ENCODE measurements at places on chromosomes 3 and 15. TPM values are rescaled to one million over a fixed set of nuclear protein-coding genes. Genes with fewer than 3 reads are reported as not detected.

The CAPN7 gene
- total RNA-seq, result 29.5 TPM

The GPR156 gene
- 3.0 TPM for total RNA-seq

The MORC1 gene
- not detected for total RNA-seq

- H3K4me1 ChIP-seq, result peaks cover 54% of the 10 kb centered on the region
- no peak overlapping the region for H3K4me3 ChIP-seq
- no peaks in the 10 kb centered on the region for H3K36me3 ChIP-seq
- H3K27ac ChIP-seq, result no peak overlapping the region
- DNase-seq, result no peak
These were observed 16.3 kb downstream of the BMF start for GRCh38 chr15:40092256-40092978.

DNA sequence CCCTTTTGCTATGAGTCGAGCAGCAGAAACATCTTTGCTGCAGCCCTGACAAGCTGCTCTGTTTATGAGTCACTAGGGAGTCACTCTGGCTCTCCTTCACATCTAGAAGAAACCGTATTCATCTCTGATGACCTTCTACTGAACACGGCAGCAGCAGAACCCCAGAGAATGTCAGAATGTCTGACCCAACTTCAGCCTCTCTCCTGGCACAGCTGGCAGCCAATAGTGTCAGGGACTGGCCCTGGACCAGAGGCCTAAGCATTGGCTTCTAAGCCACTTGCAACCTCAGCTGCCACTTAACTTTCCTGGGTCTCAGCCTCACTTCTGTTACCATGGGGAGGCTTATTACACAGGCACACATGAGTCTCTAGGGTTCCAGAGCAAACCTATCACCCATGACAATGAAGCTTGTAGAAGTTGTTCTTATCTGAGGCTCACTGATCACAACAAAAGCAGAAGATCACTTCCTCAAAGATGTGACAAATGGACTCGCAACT is 184.1 kb upstream of the TLE3 start:
- no peak for DNase-seq
- no peaks in the 10 kb centered on the region for H3K36me3 ChIP-seq
- no peaks in the 10 kb centered on the region for H3K27me3 ChIP-seq
- H3K4me3 ChIP-seq, result no peak overlapping the region

- no peak overlapping the region for H3K4me3 ChIP-seq
- no peaks in the 10 kb centered on the region for H3K4me1 ChIP-seq
- no peak for DNase-seq
- no peak overlapping the region for H3K27ac ChIP-seq
- H3K27me3 ChIP-seq, result peaks cover 15% of the 10 kb centered on the region
These were observed 19.7 kb upstream of the MFGE8 start for GRCh38 chr15:88932875-88933330.

DNA sequence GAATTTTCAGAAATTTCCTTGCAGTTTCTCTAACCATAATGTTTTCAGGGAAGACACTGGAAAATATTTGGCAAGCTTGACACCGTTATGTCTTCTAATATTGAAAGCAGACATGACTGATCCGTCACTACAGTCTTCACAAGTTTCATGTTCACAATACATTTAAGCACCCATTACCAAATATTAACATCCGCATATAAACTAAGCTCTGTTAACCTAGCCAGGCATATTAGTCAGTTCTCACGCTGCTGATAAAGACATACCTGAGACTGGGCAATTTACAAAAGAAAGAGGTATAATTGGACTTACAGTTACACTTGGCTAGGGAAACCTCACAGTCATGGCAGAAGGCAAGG is 162.7 kb upstream of the LYSMD4 start:
- no peak for DNase-seq
- no peak overlapping the region for H3K4me3 ChIP-seq
- H3K4me1 ChIP-seq, result no peaks in the 10 kb centered on the region
- H3K27ac ChIP-seq, result no peak overlapping the region
- H3K27me3 ChIP-seq, result peaks cover 9% of the 10 kb centered on the region

GRCh38 chr3:71629711-71630110 is 46.2 kb upstream of the FOXP1 start:
- H3K36me3 ChIP-seq, result no peaks in the 10 kb centered on the region
- H3K27me3 ChIP-seq, result peaks cover 41% of the 10 kb centered on the region
- no peak for DNase-seq
- no peaks in the 10 kb centered on the region for H3K4me1 ChIP-seq
- H3K4me3 ChIP-seq, result no peak overlapping the region

- no peak for DNase-seq
- H3K27me3 ChIP-seq, result no peaks in the 10 kb centered on the region
- no peak overlapping the region for H3K4me3 ChIP-seq
- no peaks in the 10 kb centered on the region for H3K36me3 ChIP-seq
- peaks cover 35% of the 10 kb centered on the region for H3K4me1 ChIP-seq
These were observed 72.0 kb downstream of the CPN2 start for GRCh38 chr3:194279101-194279500.

DNA sequence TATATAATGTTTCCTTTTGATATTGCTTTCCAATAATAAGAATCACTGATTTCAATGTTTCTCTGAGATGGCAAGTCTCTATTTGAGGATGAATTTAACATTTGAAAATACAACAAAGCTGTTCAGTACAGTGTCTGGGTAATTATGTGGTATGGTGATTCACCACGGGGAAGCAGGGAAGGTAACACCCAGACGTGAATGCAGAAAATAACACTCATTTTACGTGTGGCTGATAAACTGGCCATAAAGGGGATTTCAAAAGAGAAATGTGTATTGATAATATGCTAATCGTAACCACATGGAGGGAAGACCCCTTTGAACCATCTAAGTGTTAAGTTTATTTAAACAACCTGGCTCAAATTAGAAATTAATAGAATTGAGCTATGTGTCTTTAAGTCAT is 344.6 kb downstream of the GRM7 start:
- no peaks in the 10 kb centered on the region for H3K36me3 ChIP-seq
- no peak overlapping the region for H3K27ac ChIP-seq
- no peak overlapping the region for H3K4me3 ChIP-seq
- no peak for DNase-seq
- H3K4me1 ChIP-seq, result no peaks in the 10 kb centered on the region
- no peaks in the 10 kb centered on the region for H3K27me3 ChIP-seq

The BCL2A1 gene
- total RNA-seq, result not detected

DNA sequence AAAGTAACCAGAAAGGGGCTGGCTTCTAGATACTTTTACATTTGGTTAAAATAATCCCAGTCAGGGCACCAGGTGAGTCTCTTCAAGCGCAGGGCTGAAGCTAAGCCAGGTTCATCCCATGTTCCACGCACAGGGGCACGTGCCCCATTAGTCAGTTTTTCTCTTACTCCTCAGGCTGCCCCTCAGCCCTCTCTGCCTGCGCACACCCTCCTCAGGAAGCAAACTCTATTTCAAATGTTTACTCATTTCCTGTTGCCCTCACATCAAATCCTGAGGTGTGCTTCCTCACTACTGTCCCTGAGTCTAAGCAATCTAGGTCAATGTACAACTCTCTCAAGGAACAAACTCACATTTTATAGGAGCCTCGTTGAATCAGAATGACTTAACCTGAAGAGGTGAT is 48.5 kb downstream of the THBS1 start:
- DNase-seq, result no peak
- no peak overlapping the region for H3K27ac ChIP-seq
- no peaks in the 10 kb centered on the region for H3K27me3 ChIP-seq
- no peak overlapping the region for H3K4me3 ChIP-seq

Data from PC-9 (cell line).